ENCODE measurements at places on chromosomes 3 and 15.
A peak's percentile ranks its signal among the peaks of the same experiment; 100 is the strongest.

- no peak for DNase-seq
Measured at GRCh38 chr15:68403161-68403941, 28.6 kb downstream of the ITGA11 start.

DNA sequence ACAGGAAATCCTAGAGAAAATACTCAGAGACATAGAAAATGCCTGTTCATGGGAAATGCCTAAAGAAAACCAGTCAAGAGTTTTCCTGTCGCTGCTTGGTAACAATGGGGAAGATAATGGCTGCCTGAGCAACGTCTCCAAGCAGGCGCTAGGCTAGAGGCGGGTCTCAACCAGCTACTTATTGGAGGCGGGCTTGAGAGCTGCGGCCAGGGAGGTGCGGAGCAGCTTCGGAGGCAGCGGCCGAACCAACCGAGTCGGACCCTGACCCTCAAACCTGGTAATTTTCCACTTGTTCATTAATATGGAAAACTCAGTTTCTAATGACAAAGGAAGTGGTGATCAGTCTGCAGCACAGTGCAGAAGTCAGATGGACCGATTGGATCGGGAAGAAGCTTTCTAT lies 173.1 kb downstream of the DTWD1 start:
- DNase-seq: no peak

- DNase-seq: no peak
Measured at GRCh38 chr3:112755845-112756613, 90.6 kb downstream of the CD200R1L start.

GRCh38 chr3:10023587-10024310 lies 2.5 kb upstream of the FANCD2 start:
- no peak for DNase-seq

GRCh38 chr3:59839810-59840515 lies 790.1 kb upstream of the CFAP20DC start:
- DNase-seq: no peak

GRCh38 chr15:33425142-33425541 lies 114.4 kb downstream of the RYR3 start:
- no peak for DNase-seq

- no peak for DNase-seq
Measured at GRCh38 chr3:101104321-101104720, 111.1 kb upstream of the ABI3BP start.

GRCh38 chr15:77830051-77830468 lies 197.3 kb upstream of the LINGO1 start:
- DNase-seq: no peak

GRCh38 chr3:136818769-136819391 lies at the start of gene SLC35G2:
Gene SLC35G2, plus strand, starts transcription at chr3:136819126. Its CDS starts 35,335 bp downstream, at chr3:136854461.
- peak; percentile 41 for DNase-seq

GRCh38 chr3:69776920-69777581 lies 37.8 kb downstream of the MITF start:
- no peak for DNase-seq

GRCh38 chr15:78101423-78102105 lies 9.2 kb downstream of the SH2D7 start:
- no peak for DNase-seq

DNA sequence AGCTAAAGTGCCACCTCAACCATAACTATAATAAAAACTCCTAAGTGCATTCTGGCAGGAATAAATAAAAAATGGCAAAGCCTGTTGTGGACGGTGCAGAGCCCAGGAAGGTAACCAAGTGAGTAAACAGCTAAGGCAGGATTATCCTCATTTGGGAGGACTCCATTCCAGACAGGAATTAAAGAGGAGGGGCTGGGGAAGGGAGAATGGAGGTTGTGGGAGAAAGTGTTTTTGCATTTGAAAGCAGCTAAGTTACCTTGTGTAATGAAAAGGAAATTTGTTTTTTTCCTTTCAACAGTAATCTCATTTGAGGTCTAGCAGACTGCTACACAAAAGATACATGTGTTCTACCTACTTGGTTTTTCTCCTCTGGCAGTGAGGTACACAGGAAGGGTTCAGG lies 248.5 kb downstream of the TIGIT start:
- no peak for DNase-seq

DNA sequence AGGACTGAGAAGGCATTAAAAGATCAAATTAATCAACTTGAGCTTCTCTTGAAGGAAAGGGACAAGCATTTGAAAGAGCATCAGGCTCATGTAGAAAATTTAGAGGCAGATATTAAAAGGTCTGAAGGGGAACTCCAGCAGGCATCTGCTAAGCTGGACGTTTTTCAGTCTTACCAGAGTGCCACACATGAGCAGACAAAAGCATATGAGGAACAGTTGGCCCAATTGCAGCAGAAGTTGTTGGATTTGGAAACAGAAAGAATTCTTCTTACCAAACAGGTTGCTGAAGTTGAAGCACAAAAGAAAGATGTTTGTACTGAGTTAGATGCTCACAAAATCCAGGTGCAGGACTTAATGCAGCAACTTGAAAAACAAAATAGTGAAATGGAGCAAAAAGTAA lies 149.7 kb upstream of the LRRFIP2 start:
- no peak for DNase-seq

DNA sequence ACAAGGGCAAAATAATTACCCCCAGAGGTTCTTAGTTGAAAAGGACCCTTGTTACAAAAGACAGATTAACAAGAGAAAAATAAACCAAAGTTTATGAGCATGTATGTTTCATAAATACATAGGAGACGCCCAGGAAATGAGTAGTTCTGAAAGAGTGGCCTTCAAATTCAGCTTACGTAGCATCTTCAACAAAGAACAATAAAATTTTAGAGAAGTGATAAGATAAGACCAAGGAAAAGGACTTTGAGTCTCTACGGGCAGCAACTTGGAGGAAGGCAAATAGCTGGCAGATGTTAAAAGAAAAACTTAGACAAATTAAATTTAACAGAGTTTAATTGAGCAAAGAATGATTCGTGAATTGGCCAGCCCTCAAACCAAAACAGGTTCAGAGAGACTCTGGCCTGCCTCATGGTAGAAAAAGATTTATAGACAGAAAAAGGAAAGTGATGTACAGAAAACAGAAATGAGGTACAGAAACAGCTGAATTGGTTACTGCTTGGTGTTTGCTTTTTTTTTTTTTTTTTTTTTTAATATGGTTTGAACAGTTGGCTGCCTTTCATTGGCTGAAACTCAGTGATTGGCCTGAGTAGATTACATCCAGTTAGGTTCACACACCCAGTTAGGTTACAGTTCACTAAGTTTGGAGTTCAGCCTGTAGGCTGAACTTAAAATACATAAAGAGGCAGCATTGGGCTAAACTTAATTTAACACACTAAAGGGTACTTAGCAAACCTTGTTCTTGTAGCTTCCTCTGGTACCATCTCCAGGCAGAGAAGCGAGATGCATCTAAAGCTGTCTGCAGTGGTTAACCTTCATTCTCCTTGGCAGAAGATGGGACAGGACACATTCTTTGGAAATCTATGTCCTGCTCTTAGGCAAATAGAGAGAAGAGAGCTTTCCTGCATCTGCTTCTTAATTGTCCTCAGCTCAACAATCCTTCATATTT lies 23.2 kb downstream of the C2CD4B start:
- no peak for DNase-seq

DNA sequence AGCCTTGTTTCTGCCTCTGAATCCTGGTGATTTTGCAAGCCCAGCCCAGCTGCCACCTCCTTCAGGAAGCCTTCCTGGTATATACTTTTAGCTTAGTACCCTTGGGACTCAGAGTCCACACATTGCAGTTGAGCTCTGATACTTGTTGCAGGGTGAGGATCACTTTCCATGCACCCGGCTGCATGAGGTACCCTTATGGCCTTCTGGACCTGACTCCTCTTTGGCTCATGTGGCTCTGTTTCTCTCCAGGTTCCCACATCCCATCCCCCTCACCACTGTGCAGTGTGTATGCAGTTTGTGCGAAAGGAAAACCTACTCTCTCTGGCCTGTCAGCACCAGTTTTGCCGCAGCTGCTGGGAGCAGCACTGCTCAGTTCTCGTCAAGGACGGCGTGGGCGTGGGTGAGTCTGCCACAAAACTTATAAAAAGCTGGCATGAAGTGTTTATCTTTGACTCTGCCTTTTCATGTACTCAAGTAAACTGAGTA lies 23.1 kb upstream of the P4HTM start:
- no peak for DNase-seq
